Activated CD4-positive, CD25-positive, alpha-beta regulatory T cell (primary cell): ENCODE measurements at places on chromosomes 4 and X.

DNA sequence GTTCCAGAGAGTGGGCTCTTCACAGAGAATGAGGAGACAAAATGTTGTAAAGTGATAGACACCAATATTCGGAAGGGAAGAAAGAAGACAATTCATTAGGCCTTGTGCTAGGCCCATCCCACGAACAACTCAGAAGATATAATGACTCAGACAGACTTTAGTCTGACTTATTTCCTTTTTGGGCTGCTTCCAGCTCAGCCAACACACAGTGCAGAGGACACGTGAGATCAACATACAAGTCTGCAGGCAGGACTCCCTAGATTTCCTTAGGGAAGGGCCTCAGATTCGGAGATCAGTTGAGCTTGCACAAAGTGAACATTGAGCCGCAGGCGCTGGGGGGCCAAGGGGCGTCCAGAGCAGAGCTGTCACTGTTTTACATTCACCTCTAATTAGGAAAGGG is 290.7 kb upstream of the TENM3 start:
- DNase-seq: no peak

DNA sequence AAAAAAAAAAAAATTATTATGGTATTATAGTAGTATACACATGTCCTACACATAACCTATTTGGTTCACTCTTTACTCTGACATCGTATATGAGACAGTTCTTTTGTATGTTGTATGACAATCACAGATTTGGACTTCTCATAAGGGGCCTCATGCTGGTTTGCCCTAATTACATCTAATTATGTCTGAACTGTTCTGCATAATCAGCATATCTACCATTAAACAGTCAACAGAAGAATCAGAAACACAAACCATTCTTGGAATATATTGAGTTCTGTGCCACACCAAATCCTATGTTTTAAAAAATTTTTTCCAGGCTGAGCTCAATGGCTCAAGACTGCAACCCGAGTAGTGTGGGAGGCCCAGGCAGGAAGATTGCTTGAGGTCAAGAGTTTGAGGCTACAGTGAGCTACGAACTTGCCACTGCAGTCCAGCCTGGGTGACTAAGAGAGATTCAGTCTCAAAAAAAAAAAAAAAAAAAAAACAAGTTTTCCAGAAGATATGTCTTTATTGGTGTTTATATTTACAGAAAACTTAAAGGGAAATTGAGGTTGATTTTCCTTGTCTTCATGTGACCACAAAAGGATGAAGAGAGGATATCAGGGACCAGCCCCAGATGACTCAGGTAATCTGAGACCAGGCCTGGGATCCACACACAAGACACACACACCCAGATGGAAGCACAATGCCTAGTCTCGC is 22.2 kb downstream of the TRIM61 start:
- DNase-seq: no peak

DNA sequence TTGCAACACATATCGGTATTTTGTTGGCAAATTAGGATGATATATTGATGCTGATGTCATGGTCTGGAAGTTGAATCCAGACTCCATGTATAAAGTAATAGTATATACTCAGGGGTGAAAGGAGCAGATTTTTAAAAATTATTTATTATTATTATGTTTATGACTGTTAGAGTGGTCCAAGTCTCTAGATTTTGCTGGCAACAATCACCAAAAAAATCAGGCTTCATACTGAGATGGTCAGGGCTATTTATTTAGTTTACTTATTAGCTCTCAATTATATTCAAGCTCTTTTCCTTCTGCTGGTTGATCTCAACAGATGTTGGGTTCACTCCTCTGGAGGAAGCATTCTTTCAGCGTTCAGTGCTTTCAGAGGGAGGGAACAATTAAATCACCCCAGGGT is 73.9 kb upstream of the VCX3B start:
- DNase-seq: no peak

DNA sequence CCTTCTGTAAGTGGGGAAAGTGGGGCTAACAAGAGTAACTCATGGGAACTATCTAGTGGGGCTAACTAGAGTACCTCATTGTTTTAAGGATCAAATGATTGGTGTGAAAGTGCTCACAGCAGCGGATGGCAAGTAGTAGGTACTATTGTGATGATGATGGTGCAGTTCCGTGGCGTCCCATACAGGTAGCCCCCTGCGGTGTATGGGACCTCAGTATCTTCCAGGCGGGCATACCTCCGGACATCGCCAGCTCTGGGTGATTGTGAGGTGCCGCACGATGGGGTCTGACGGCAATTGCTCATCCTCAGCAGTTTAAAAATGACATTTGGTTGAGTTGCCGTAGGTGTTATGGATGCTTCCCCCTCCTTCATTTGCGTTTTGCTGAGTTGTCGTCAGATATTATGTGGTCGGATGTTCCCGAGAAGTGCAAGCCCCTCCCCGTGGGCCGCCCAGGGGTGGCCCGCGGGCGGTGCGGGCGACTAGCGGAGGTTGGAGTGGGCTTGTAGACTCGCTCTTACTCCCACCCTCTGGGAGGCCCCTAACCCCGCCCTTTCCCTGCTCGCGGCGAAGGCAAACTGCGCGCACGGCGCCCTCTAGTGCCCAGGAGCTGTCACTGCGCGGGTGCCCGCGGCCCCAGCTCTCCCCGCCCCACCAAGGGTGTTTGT is 18.3 kb upstream of the GPR101 start:
- DNase-seq: peak; percentile 44

DNA sequence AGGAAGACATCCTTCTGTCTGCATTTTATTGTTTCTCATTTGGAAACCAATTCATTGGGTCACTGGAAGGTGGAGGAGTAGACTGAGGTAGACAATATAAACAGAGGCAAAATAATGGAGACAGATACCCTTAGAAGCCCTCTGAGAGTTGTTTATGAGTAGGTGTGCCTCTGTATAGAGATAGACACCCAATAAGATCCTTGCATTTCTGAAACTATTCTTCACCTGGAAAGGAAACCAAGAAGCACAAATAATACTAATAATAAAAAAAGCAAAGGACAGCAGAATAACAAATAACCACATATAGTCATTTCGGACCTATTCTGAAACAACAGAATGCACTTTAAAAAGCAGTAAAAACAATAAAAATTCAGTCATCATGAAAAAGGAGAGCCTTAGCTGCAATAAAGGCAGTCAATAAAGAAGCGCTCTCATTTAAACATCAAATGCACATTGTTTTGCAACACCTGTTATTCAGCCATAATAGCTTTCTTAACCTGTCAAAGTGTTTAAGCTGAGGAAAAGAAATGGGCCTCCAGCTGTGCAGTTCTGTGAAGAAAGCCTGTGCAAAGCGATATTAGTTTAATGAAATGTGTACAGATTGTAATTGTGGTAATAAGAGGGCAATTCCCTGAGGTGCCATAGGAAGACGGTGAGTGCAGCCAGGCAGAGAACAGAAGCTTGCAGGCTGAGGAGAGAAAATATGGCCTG is 904.2 kb downstream of the STPG2 start:
- no peak for DNase-seq

DNA sequence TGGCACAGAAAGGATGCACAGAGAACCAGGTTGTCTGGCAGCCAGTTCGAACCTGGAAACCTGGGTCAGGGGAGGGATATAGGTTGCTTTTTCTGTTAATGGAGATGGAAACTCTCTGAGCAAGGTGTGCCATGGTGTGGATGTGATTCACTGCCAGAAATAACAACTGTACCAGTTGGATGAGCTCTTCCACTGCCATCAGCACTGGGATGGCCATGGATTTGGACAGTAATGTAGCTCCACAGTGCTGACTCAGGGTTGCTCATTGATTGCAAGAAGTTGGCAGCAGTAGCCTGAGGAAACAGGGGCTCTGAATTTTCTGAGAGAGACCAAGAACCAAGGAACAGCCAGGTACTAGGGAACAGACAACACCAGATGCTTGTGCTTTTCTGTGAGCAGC is 33.8 kb downstream of the PNMA5 start:
- no peak for DNase-seq

- no peak for DNase-seq
Observed at GRCh38 chrX:109372291-109372690, 109.6 kb downstream of the GUCY2F start.

DNA sequence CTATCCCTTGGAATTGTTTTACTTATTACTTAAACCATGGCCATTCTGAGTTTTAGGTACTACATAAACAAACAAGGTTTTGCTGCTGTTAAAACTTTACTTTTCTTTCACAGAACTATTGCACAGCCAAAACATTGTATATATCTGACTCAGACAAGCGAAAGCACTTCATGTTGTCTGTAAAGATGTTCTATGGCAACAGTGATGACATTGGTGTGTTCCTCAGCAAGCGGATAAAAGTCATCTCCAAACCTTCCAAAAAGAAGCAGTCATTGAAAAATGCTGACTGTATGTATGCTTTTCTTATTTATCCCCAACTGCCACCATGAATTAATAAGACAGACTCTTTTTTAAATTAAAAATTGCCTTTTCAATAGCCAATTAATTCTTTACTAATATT is 69.8 kb downstream of the CCKAR start:
- no peak for DNase-seq

DNA sequence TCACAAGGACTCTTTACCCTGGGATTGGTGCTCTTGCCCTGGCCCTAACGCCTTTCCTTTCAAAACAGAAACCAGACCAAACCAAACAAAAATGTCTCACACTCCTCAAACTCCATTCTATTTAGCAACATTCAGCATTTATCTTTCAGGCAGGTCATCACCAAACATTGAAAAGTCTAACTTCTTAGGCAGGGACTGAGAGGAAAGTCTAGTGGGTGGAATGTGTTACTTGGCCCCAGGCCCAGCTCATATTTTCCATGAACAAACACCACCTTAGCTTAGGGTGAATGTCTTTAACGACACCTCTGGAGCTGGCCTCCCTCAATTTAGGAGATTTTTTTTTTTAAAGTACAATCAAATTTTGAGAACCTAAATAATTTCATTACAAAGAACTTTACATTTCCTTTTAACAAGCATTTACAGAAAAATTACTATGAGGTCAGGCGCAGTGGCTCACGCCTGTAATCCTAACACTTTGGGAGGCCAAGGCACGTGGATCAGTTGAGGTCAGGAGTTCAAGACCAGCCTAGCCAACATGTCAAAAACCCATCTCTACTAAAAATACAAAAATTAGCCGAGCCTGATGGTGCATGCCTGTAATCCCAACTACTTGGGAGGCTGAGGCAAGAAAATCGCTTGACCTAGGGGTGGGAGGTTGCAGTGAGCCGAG is 10.2 kb upstream of the N4BP2 start:
- no peak for DNase-seq

DNA sequence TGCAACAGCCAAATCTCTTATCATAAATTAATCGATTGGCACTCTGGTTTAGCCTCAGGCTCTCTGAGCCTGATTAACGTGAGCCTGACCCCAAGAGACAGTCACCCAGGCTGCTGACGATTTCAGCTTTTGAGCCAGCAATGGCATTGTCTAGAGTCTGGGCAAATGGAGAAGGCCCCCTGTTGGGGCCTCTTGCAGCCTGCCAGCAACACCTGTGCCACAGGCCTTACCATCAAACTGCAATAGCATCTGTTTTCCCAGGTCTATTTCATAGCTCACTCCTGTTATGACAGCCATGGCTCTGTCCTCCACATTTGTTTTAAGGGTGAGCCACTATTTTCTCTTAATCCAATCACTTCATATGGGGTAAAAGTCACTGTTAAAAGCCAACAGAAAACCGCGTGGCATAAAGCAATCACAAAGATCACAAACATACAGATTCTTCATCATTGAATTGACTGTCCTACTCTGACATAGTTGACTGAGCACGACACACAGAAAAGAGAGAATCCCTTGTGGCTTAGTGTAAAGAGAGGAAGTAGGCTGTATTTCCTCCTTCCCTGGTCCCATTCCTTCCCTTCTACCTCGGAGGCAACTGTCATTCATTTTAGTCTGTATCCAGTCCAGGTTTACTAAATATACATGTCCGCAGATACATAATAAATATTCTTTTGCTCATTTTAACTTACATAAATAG is 47.8 kb downstream of the SLC9A7 start:
- DNase-seq: no peak

DNA sequence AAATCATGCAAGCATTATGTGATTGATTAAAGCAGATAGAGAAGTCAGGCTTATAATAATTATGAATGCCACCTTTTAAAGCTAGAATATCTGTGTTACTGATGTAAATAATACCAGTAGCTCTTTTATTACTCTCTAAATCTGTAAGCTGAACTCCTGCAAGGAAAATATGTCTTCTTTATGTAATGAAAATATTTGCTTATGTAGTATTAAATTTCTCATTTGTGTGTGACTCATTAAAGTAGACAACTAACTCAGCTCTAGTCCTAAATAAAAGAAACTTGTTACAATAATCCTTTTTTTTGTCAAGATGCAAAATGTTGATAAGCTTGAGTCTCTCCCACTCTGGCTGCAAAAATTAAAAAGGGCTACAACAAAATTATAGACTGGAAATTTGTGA is 137.7 kb upstream of the FAT1 start:
- no peak for DNase-seq

- DNase-seq: no peak
Observed at GRCh38 chr4:18198653-18199052, 177.1 kb upstream of the LCORL start.

GRCh38 chrX:19798423-19798822 is 89.0 kb downstream of the SH3KBP1 start:
- no peak for DNase-seq

- no peak for DNase-seq
Observed at GRCh38 chr4:83490876-83491450, 6.1 kb upstream of the ABRAXAS1 start.

- DNase-seq: no peak
Observed at GRCh38 chrX:96564595-96564994, 120.0 kb upstream of the DIAPH2 start.

DNA sequence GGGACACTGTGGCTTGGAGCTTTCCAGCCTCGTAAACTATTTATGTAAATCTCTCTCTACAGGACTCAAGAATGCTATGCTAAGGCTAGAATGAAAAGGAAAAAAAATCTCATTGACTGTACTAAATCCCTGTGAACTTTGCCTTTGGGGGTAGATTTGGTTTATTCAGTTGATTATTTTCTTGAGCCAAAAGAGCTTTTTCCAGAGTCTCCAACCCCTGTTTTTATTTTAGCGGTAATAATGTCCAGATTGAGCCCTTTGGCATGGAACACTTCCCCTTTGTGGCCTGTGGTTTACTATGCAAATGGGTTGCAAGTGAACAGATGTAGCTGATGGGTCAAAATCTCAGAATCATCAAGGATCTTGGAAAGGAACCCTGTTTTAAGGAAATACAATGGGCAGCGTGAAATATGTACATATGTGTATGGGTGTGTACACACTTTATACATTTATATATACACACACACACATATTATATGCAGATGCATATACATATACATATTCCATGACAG is 72.9 kb downstream of the FAM9B start:
- DNase-seq: no peak

GRCh38 chr4:98179951-98180350 is 36.7 kb upstream of the STPG2 start:
- no peak for DNase-seq

DNA sequence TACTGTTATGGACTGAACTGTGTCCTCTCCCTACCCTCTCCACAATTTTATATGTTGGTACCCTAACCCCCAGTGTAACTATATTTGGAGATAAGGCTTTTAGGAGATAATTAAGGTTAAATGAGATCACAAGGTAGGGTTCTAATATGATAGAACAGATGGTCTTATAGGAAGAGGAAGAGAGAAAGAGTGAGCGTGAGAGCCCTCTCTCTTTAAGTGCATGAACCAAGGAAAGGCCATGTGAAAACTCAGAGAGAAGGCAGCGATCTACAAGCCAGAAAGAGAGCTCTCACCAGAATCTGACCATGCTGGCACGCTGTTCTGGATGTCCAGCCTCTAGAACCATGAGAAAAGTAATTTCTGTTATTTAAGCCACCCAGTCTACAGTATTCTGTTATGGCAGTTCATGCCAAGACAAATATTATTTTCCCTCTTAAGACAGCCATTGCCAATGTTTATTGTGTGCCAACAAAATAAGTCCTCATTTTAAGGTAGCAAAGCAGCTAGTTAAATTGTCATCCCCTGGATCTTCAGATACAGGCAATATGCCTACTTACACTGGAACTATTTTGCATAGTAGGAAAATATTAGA is 336.2 kb downstream of the MID1IP1 start:
- DNase-seq: no peak
